ENCODE measurements at places on chromosomes 1 and 21.
A peak's percentile ranks its signal among the peaks of the same experiment; 100 is the strongest.

GRCh38 chr1:91844862-91845528, 41.0 kb downstream of the TGFBR3 start:
- no peaks in the 10 kb centered on the region for H3K36me3 ChIP-seq
- no peak overlapping the region for H3K4me3 ChIP-seq
- H3K27ac ChIP-seq: no peak overlapping the region
- no peak for DNase-seq

- H3K36me3 ChIP-seq: no peaks in the 10 kb centered on the region
- H3K4me3 ChIP-seq: no peak overlapping the region
- DNase-seq: no peak
- no peaks in the 10 kb centered on the region for H3K4me1 ChIP-seq
These were observed 63.1 kb upstream of the GPR88 start for GRCh38 chr1:100474834-100475233.

- H3K27me3 ChIP-seq: peaks cover 3% of the 10 kb centered on the region
- no peak overlapping the region for H3K27ac ChIP-seq
- DNase-seq: no peak
- H3K4me3 ChIP-seq: no peak overlapping the region
- peaks cover 6% of the 10 kb centered on the region for H3K4me1 ChIP-seq
These were observed 5.8 kb upstream of the MMEL1 start for GRCh38 chr1:2638466-2639115.

DNA sequence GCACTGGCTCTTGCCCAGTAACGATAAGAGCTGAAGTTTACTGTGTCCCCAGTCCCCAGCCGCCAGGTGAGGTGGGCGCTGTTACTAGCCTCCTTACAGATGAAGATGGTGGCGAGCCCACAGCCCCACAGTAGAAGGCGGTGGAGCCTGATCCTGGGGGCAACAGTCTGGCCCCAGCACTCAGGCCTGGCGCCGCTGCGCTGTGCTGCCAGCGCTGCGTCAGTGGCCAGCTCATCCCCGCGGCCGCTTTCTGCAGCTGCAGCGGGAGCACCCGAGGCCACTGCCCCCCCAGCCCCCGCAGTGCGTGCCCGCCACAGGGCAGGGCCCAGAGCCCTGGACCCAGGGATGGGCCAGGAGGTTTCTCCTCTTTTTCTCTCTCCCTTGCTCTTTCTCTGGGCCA, 13.3 kb downstream of the H6PD start:
- H3K4me1 ChIP-seq: peaks cover 10% of the 10 kb centered on the region
- H3K27ac ChIP-seq: no peak overlapping the region
- no peak for DNase-seq
- peaks cover 24% of the 10 kb centered on the region for H3K36me3 ChIP-seq
- H3K27me3 ChIP-seq: no peaks in the 10 kb centered on the region
- H3K4me3 ChIP-seq: no peak overlapping the region

DNA sequence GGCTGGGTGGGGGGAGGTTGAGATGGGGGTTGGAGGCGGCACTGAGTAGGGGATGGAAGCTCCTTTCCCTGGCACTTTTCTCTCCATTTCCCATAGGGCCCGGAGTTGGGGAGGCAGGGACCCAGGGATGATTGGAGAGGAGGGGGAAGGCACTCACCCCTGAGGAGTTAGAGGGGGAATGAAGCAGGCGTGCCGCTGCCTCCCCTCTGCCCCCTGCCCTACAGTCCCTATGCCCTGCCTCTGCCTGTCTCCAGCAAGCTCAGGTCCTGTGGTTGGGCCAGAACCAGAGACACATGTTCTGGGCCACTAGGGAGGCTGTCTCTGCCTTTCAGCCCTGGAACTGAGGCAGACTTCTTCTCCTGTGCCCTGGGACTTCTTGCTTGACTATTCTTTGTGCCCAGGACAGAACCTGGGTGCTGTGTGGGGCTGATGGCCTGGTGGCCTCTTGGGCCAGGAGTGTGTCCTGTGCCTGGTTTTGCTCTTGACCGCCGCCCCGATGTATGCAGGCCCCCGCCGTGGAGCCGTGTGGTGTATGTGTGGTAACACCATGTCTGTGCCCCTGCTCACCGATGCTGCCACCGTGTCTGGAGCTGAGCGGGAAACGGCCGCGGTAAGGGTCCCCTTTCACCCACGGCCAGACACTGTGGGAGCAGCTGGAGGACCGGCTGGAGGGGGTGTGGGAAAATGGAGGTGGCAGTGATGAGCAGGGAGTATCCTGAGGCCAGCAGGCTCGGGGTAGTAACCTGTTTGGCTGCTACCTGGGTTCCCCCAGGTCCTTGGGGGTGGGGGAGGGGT, 1.4 kb downstream of the LYPLA2 start:
- peaks cover 43% of the 10 kb centered on the region for H3K36me3 ChIP-seq
- H3K27me3 ChIP-seq: no peaks in the 10 kb centered on the region
- peak overlapping the region; percentile 17 for H3K4me3 ChIP-seq
- peaks cover 13% of the 10 kb centered on the region for H3K4me1 ChIP-seq
- H3K27ac ChIP-seq: peak overlapping the region; percentile 25

DNA sequence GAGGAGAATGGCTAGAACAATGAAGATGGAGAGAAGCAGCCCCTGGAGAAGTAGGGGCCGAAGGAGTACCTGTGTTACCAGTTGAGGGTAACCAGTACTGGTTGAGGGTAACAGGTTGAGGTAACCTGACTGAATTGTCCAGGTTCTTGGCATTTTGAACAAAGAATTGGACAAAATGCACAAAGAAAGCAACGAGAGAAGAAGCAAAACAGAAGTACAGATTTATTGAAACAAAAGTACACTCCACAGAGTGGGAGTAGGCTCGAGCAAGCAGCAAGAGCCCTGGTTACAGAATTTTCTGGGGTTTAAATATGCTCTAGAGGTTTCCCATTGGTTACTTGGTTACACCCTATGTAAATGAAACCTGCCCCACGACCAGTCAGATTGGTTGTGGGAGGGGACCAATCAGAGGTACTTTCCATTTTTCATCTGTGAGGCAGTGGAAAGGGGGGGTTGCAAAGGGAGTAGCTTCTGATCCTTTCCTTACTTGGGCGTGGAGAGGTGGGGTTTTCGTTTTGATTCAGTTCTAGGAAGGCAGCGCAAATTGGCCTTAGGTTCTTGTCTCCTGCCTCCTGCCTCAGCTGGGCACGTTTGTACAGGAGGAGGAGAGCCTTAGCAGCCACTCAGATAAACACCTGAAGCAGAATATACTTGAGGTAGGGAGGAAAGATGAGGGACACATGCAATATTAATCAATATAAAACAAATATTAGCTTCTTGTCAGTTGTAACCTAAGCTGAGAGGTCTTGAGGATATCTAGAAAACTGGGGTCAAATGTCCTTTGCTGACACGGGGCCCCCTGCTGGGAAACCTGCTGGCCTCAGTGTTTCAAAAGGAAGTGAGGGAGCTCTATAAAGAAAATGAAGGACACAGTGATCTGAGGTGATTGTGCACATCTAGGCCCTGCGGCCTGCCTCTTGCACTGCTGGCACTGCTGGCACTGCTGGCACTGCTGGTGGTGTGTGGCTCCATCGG, 14.3 kb upstream of the LSM10 start:
- no peak overlapping the region for H3K4me3 ChIP-seq
- H3K36me3 ChIP-seq: no peaks in the 10 kb centered on the region
- no peak for DNase-seq
- no peak overlapping the region for H3K27ac ChIP-seq
- H3K4me1 ChIP-seq: no peaks in the 10 kb centered on the region
- no peaks in the 10 kb centered on the region for H3K27me3 ChIP-seq

DNA sequence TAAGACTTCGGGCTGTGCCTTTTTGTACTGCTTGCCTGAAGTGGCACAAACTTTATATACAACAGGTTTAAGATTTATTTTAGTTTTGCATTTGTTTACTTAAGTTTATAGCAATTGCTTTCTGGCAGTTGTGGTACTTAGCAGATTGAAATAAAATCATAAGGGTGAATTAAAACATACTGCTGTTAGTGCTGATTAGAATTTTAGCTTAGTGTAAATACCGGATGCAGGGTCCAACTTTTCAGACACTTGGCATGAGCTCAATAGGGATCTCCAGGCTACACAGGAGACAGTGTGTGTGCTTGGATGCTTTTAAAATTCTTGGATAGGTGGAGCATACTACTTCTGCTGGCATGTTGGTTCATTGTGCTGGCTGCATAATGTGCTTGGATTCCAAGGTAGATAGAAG, 159.6 kb downstream of the NFIA start:
- no peaks in the 10 kb centered on the region for H3K4me1 ChIP-seq
- H3K36me3 ChIP-seq: no peaks in the 10 kb centered on the region
- DNase-seq: no peak
- no peak overlapping the region for H3K4me3 ChIP-seq
- H3K27me3 ChIP-seq: no peaks in the 10 kb centered on the region

DNA sequence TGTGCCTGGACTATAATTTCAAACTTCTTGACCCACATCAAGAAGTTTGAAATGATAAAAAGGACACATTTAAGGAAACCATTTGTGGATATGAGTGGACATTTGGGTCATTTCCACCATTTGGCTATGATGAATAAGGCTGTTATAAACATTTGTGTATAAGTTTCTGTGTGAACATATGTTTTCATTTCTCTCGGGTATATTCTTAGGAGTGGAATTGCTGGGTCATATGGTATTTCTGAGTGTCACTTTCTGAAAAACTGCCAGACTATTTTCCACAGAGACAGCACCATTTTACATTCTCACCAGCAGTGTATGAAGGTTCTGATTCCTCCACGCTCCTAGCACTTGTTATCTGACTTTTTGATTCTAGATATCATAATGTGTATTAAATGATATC, 50.8 kb downstream of the GPR137B start:
- no peak overlapping the region for H3K4me3 ChIP-seq
- no peak overlapping the region for H3K27ac ChIP-seq
- no peak for DNase-seq
- no peaks in the 10 kb centered on the region for H3K36me3 ChIP-seq
- H3K27me3 ChIP-seq: no peaks in the 10 kb centered on the region
